Urothelium cell line (cell line): ENCODE measurements at places on chromosomes 7 and 10.

DNA sequence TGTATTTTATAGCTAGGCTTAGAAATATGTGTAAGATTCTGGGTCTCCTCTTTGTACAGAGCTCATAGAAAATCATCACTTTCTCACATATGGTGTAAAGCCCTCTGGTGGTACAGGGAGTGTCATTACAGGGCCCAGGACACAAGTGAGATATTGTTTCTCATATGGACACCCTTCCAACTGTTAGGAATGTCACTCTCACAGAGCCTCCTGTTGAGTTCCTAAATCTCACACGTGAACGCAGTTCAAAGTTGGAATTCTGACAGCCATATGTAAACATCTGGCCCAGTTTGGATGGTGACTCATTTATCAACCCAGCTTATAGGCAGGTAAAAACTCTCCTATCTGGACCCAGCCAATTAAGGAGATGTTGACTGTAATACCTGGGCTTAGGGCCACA is 35.4 kb upstream of the ZNF107 start:
- peak; percentile 14 for DNase-seq

DNA sequence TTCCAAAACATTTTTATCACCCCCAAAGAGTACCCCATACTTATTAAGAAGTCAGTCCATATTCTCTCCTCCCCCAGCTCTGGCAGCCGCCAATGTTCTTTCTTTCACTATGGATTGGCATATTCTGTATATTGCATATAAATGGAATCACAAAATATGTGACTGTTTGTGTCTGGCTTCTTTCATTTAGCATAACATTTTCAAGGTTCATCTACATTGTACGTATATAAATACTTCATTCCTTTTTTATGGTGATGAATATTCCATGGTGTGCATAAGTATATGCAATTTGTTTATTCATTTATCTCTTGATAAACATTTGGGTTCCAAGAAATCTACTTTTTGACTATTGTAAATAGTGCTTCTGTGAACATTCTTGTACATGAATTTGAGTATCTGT is 653.1 kb downstream of the XPNPEP1 start:
- DNase-seq, result no peak

DNA sequence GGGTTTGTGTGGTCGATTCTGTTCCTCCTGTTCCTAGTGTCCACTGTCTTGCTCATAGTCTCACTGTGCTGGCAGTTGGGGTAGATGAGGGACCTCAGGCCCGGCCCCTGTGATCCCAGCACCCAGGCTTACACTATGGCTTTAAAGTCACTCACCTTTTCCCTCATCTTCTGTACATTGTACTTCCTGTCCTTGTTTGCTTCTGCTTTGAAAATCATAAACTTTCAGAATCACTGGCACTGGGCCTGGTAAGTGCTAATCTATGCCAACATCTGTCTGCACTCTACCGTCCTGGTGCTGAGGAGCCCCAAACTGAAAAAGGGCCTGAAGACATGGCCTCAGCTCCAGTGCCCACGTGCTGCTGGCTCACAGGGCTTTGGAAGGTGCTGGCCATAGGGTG is 5.7 kb upstream of the TAS2R60 start:
- no peak for DNase-seq

DNA sequence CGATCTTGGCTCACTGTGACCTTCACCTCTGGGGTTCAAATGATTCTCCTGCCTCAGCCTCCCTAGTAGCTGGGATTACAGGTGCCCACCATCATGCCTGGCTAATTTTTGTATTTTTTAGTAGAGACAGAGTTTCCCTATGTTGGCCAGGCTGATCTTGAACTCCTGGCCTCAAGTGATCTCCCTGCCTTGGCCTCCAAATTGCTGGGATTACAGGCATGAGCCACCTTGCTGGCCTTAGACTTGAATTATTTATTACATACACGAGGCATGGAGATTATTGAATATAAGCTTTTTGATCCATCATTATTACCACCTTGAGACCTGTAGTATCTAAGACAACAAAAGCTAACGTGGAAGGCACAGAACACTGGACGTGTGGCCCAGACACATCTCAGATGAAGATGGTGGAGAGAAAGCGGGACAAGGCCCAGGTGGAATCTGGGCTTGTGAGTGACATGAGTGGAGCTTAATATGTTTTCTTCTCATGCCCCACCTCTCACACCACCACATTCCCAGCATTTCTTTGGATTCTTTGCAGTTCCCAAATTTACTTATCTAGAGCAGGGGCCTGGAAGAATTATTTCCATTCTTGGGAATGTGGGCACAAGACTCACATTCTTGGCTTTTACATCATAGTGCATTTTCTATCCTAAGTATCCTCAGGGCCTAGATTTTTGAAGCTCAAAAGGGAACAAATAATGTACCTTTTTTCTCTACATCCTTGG is 76.6 kb downstream of the SUGCT start:
- no peak for DNase-seq

DNA sequence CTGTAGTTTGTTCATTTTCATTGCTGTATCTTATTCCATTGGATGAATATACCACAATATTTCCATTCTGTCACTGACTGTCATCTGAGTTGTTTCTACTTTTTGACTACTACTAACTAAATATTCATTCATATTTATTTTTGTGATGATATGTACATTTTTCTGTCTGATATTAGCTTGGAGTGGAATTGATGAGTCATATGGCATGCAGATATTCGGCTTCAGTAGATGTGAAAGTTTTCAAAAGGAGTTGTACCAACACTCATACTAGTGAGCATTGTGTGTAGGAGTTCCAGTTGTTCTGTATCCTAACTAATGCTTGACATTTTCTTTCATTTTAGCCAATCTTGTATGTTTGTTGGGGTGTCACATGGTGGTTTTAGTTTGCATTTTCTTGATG is 7.7 kb downstream of the RUNDC3B start:
- DNase-seq, result no peak

- no peak for DNase-seq
Measured at GRCh38 chr7:151762583-151763245, 114.2 kb downstream of the PRKAG2 start.

DNA sequence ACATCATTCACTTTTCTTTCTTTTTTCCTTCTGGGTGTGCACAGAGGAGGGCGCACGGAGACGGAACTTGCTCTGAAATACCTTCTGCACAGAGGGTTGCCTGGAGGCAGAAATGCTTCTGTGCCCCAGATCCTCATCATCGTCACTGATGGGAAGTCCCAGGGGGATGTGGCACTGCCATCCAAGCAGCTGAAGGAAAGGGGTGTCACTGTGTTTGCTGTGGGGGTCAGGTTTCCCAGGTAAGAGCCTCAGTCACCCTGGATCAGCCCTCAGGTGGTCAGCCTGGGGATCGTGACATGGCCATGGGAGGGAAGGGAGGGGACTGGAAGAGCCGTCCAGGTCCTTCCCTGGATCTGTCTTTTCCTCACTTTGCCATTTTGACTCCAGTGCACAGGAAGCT is 33.6 kb downstream of the VWA2 start:
- no peak for DNase-seq

- no peak for DNase-seq
Measured at GRCh38 chr7:49325571-49325970, 401.2 kb downstream of the CDC14C start.

- no peak for DNase-seq
Measured at GRCh38 chr10:4057725-4058513, 272.9 kb upstream of the KLF6 start.

DNA sequence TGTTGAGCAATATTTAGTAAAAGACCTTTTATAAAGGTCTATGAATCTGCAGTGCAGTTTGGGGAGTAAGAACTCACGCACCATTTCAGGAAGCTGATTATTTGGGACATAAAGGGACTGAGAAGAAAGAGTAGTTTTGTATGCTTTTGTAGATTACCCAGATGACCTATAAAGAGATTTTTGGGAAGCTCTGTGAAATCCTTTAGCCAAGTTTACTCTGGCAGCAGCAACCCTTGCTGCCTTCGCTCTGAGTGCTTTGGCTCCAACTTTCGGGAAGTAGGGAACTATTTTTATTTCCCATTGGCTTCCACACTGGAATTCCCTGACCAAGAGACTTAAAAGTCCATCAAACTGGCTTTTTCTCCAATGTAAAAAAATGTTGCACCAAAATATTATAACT is 1110.1 kb upstream of the PHF14 start:
- DNase-seq, result no peak
